ENCODE measurements at places on chromosomes 1 and 21.

- DNase-seq: no peak
Observed at GRCh38 chr21:32884062-32884461, 112.5 kb upstream of the PAXBP1 start.

DNA sequence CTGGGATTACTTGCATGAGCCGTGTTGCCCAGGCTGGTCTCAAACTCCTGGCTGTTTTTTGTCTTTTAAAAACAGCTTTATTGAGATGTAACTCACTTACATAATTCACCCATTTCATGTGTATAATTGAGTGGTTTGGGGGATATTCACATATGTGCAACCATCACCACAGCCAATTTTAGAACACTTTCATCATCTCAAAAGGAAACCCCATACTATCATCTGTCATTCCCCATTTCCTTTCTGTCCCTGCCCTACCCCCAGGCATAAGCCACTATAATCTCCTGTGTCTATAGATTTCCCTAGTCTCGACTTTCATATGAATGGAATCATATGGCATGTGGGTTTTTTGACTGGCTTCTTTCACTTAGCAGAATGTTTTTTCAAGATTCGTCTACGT lies 43.3 kb downstream of the GPR137B start:
- DNase-seq: no peak

DNA sequence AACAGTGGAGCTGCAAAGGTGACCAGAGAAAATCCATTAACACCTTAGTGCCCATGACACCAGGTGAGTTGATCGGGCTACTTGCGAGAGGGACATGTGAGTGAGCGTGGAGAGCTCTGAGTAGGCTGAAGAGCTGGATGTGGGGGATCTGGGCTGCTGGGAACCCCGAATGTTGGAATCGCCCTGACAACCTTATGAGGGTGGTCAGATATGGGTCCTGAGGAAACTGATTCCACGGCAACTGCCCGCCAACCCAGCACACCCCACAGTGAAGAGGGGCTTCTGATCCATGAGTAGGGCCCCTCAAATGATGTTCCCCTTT lies 705 bp upstream of the QSOX1 start:
- no peak for DNase-seq

DNA sequence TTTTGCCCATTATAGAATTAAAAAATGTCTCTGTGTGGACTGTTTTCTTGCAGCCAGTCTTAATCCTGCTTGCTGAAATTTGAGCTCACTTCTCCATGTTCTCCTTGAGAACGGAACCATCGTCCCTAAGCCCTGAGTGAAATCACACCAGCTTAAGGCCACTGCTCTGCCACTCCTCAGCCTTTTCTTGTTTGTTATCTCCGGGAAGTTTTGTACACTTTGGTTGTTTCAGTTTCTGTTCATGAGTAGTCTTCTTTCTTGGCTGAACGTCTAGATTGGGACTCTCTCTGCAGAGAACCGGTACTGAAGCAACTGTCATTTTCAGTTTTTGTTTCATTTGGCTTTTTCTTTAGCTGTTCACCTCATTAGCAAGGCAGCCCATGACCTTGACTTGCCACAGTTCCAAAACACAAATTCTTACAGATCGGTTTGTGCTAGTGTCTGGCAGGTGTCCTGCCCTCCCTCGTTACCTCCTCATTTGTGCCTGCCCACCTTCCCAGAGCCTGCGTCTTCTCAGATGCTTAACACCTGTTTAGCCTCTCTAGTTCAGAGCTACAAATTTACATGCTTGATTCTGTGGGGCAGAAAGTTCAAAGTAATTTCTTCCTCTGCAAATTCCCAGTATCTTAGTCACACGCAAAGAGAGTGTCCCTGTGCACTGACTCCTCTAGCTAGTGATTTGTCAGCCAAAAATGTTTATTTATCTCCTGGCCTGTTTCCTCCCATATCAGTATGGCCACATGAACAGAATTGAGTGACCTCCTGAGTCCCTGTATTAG lies 12.4 kb downstream of the PSEN2 start:
- no peak for DNase-seq

DNA sequence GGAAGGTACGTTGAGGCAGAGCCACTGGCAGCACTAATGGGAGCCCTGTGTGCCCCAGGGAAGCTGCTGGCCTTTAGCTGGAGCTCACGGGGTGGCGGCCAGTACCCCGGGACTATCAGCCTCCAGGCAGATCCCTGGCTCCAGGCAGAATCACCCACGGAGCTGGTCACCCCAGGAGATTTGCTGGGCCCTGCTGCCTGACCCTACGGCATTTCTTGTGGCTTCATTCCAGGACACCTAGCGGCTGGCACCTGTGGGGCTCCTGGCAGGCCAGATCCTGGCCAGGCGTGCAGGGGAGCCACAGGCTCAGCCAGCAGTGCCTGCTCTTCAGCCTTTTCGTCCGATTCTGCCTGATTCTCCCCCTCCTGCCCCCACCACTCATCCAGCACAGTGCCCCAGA lies 7.1 kb downstream of the PADI1 start:
- DNase-seq: no peak

DNA sequence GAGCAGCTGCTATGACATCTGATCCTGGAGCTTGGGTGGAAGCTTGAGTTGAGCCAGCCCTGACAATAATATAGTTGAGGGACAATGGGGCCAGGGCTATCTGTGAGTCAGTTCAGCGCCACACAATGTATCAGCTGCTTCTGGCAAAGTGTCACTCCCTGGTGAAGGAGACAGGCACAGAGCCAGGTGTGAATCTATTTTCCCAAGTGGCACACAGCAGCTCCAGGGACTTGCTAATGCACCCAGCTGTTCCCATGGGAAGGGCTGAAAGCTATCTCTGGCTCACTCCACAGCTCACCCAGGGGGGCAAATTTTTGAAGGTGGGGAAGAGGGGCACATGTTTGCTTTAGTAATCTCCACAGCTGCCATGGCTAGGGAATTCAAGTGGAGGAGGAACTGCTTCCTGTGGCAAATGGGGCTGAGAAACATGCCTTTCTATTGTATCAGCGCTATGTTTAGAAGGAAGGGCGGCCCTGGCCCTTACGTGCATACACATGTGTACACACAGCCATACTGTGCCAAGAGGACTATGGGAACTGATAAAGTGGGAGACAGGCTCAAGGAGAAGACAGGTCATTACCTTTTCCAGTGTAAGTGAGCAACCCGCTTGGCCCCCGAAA lies 2.2 kb downstream of the CYB5R1 start:
- no peak for DNase-seq

GRCh38 chr1:15399710-15400109 lies 10.0 kb upstream of the EFHD2 start:
- DNase-seq: no peak

DNA sequence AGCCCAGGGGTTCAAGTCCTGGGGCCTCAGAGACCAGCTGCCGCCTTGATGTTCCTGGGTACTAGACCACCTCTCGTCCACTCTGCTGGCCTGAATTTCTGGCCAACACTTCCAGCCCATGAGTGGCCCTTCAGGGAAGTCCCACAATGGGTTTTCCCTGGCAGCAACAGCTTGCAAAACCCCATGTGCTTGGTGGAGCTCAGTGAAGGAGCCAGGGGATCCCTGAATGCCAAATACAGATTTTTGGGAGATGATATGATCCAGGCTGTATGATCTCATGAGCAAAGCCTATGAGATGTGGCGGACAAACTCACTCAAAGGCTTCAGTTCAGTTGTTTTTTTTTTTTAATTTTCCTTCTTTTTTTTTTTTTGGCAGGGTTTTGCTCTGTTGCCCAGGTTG lies 9.6 kb upstream of the RASSF5 start:
- no peak for DNase-seq

- DNase-seq: no peak
Observed at GRCh38 chr21:18204931-18205330, 39.7 kb upstream of the CHODL start.

DNA sequence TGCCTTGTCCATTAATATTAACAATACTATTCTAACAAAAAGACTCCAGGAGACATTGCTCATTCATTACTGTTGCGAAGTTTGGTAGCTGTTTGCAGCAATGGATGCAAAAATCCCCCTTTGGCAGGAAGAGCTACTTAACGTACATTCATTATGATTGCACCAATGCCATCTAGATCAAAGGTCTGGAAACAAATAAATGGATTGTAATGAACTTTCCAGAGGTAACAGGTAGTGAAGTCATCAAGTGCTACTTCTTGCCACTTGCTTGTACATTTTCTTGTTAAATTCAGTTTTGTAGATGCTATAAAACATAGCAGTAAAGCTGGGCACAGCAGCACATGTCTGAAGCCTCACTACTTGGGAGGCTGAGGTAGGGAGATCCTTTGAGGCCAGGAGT lies 93.9 kb downstream of the DDAH1 start:
- no peak for DNase-seq

DNA sequence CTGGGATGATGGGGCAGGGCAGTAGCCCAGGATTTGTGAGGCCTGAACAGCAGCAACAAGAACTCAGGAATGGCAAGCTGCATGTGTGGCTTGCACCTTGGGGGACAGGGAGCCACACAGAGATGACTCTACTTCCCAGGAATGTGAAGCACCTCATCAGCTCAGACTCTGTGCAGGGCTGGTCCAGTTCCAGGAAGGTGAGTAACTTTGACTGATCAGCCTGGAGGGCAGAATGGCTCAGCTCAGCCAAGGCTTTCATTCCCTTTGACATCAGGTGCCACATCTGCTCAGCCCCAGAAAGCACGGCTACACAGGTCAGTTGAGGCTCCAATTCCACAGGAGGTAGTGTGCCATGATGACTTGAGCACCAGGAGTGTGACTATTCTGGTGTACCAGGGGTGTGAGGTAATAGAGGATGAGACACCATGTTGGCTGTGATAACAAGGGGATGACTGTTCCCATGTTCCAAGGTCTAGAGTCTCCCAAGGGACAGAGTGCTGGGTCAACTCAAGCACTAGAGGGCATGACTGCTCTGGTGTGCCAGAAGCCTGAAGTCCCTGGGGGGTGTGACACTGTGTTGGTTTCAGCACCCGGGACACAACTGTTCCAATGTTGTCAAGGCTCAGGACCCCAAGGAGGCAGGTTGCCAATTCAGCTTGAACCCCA lies 625.8 kb upstream of the ADGRL2 start:
- no peak for DNase-seq

GRCh38 chr1:177082855-177083693 lies 81.4 kb downstream of the ASTN1 start:
- DNase-seq: no peak

- DNase-seq: no peak
Observed at GRCh38 chr1:28144203-28145135, 32.0 kb downstream of the PTAFR start.

DNA sequence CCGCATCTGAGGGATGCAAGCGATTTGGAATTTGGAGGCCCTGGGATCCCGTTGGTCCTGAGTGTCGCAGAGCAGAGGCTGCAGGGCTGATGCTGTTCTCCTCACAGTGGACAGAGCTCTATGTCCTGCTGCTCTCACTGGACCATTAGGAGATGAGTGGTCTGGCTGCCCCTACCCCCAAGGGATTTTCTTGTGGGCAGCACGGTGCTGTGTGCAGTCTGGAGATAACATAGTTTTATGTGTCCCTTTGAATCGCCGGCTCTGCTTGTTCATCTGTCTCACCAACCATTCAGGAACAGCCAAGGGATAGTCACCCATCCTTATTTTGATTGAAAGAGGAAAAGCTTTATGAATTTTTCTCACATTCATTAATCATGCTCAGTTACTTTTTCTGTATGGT lies 49.9 kb downstream of the CHRM3 start:
- no peak for DNase-seq

GRCh38 chr1:246372559-246372958 lies 134.5 kb downstream of the SMYD3 start:
- DNase-seq: no peak

DNA sequence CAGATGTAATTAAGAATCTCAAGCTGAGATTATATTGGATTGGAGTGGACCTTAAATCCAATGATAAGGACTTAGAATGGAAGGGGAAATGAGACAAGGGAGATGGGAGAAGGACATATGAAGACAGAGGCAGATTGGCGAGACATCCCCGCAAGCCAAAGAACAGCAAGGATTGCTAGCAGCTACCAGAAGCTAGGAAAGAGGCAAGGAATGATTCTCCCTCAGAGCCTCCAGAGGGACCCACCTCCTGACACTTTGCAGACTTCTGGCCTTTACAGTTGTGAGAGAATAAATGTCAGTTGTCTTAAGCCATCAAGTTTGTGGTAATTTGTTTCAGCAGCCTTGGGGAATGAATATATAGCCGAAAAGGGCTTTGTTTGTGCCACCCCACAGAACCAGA lies 20.7 kb downstream of the METTL13 start:
- no peak for DNase-seq

- DNase-seq: no peak
Observed at GRCh38 chr1:117795190-117795589, 134.2 kb downstream of the GDAP2 start.

- DNase-seq: no peak
Observed at GRCh38 chr1:198018529-198018928, 101.4 kb downstream of the LHX9 start.

DNA sequence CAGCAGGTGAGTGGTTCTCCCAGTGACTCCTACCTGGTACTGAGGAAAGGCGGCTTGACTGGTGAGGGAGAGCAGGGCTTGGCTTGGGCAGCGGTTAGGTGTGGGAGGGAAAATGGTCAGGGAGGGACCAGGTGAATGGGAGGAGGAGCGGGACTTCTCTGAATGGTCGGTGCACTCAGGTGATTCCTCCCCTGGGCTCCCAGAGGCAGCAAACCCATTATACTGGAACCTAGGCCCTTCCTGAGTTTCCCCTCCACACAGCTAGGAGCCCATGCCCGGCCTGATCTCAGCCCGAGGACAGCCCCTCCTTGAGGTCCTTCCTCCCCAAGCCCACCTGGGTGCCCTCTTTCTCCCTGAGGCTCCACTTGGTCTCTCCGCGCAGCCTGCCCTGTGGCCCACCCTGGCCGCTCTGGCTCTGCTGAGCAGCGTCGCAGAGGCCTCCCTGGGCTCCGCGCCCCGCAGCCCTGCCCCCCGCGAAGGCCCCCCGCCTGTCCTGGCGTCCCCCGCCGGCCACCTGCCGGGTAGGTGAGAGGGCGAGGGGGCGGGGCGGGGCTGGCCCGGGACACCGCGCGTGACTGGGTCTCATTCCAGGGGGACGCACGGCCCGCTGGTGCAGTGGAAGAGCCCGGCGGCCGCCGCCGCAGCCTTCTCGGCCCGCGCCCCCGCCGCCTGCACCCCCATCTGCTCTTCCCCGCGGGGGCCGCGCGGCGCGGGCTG lies 2.3 kb downstream of the ARTN start:
- no peak for DNase-seq

GRCh38 chr1:205948039-205948438 lies 4.8 kb upstream of the SLC26A9 start:
- no peak for DNase-seq

GRCh38 chr1:206944703-206945102 lies 1.6 kb downstream of the PIGR start:
- no peak for DNase-seq

DNA sequence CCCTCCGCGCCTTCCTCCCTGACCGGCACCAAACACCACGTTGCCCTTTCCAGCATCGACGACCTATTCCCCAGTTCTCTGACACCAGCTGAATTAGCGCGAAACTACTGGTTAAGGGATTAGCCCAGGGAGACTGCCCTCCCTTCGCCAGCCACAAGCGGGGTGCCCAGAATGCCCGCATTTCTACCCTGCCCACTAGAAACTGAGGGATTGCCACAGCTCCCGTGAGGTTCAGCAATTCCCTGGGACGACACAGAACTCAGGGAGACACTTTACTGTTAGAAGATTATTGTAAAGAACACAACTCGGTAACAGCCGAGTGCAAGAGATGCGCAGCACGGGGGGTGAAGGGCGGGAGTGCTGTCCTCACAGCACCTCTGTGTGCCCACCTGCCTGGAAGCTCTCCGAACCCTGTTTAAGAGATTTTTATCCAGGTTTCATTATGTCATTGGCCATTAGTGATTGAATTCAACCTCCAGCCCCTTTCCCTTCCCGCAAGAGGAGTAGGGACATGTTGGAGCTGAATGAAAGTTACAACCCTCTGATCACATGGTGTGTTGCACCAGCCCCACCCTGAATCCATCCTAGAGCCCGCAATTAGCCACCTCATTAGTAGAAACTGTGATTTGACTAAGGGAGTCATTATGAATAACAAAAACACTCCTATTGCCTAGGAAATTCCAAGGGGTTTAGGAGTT lies 15.8 kb upstream of the RIPPLY3 start:
- DNase-seq: no peak
